Activated CD8-positive, alpha-beta T cell treated with anti-CD3 and anti-CD28 coated beads for 36 hours (primary cell): ENCODE measurements at places on chromosomes 3 and 15. TPM values are rescaled to one million over a fixed set of nuclear protein-coding genes. Genes with fewer than 3 reads are reported as not detected.

GRCh38 chr3:20340324-20340928 is 154.4 kb upstream of the SGO1 start:
- peak; percentile 83 for DNase-seq

GRCh38 chr3:185995352-185995751 is 57.5 kb upstream of the TRA2B start:
- no peak for DNase-seq

DNA sequence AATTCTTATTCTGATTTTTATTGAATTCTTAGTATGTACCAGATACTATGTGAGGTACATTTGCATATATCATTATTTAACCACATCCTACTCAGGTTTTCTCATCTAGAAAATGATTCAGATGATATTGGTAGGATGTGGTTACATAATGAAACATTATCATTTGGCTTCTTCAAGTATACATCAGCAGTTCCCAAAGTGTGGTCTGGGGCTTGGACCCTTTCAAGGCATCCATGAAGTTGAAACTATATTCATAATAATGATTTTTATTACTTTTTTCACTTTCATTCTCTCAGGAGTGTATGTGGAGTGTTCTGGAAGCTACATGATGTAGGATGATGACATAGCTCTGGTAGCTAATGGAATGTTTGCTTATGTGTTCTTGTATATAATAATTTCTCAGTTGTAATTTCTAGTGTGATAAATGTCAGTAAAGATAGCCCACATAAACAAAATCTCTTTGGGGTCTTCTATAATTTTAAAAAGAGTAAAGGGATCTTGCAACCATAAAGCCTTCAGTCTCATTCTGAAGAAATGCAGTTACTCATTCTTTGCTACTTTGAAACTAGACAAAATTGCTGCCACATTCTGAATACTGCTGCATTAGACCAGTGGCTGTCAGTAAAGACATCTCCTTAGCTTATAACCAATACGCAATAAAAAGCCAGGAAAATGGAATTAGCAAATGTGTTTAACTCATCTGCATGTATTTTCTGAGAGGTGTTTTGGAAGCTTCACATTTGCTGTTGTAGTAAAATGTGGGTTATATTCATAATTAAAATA is 95.8 kb downstream of the PPARG start:
- peak; percentile 42 for DNase-seq

SERPINI2 gene
- not detected for total RNA-seq

- DNase-seq: no peak
These were observed 28.4 kb upstream of the CHST2 start for GRCh38 chr3:143090976-143091837.

GRCh38 chr3:104402902-104403301 is 963.8 kb upstream of the ALCAM start:
- no peak for DNase-seq

GHSR gene
- not detected for total RNA-seq

GRCh38 chr15:32898414-32898813 is 180.6 kb downstream of the GREM1 start:
- no peak for DNase-seq

NDUFB5 gene
- 110 TPM for total RNA-seq

GRCh38 chr3:51916418-51916817 is 13.3 kb upstream of the IQCF1 start:
- no peak for DNase-seq

DNA sequence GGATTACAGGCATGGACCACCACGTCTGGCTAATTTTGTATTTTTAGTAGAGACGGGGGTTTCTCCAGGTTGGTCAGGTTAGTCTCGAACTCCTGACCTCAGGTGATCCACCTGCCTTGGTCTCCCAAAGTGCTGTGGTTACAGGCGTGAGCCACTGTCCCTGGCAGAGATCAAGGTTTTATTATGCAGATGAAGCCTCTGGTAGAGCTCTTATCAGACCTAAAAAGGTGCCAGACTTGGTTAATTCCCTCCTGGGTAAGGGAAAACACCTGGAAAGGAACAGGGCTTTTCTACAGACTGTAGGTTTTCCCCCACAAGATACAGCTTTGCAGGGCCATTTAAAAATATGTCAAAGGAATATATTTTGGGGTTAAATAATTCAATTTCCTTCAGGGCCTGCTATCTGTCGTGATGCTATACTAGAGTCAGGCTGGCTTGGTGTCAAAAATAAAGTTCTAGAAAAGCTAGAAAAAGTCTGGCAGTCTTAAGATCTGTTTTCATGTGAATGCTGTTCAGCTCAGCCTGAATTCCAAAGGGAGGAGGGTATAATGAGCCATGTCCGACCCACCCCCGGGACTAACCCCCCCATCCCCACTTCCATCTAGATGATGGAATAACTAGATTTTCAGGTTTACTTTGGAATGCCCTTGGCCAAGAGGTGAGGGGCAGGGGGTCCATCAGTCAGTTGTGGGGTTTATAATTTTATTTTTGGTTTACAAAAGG is 1.9 kb upstream of the BLOC1S6 start:
- DNase-seq: no peak

GRCh38 chr3:46541835-46542234 is 24.3 kb downstream of the LRRC2 start:
- DNase-seq: no peak

- no peak for DNase-seq
These were observed 151.4 kb downstream of the RPLP1 start for GRCh38 chr15:69604072-69604411.

HIGD1A gene
- total RNA-seq: 58.4 TPM

DNA sequence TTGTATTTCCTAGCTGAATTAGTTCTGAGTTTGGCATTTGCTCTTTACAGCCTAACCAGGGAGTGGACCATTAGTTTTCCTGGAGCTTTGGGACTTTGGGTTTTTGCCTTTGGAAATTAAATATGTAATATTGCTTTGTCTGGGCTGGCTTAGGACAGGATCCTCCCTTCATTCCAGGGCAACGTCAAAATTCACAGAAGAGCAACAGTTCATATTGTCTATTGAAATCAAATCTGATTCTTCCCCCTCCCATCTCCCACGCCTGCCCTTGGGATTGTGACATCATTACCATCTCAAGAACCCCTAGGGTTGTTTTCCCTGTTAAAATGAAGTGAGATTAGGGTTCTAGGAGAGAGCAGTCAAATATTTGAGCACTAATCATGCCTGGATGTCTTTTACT is 194.1 kb downstream of the ROBO2 start:
- no peak for DNase-seq

GRCh38 chr3:120438665-120439370 is 12.0 kb downstream of the FSTL1 start:
- DNase-seq: no peak

DNA sequence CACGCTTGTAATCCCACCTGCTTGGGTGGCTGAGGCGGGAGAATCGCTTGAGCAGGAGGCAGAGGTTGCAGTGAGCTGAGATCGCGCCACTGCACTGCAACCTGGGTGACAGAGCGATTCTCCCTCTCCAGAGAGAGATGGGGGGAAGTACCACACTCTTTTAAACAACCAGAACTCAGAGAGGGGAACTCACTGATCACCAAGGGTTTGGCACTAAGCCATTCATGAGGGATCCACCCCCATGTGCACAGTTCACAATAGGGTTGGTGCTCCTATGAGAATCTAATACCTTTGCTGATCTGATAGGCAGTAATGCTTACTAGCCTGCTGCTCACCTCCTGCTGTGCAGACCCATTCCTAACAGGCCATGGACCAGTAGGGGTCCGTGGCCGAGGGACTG is 51.6 kb downstream of the QTRT2 start:
- no peak for DNase-seq

TP53BP1 gene
- total RNA-seq: 20.6 TPM

TAGLN3 gene
- total RNA-seq: 0.89 TPM

PPCDC gene
- 25.7 TPM for total RNA-seq

- no peak for DNase-seq
These were observed 1126.7 kb downstream of the TUSC7 start for GRCh38 chr3:117836296-117836695.

GRCh38 chr15:91694131-91694830 is 159.2 kb upstream of the SLCO3A1 start:
- no peak for DNase-seq

HES1 gene
- not detected for total RNA-seq

CATSPER2 gene
- total RNA-seq: 6.6 TPM

- DNase-seq: no peak
These were observed 24.1 kb downstream of the ZNF592 start for GRCh38 chr15:84772467-84772866.

DNA sequence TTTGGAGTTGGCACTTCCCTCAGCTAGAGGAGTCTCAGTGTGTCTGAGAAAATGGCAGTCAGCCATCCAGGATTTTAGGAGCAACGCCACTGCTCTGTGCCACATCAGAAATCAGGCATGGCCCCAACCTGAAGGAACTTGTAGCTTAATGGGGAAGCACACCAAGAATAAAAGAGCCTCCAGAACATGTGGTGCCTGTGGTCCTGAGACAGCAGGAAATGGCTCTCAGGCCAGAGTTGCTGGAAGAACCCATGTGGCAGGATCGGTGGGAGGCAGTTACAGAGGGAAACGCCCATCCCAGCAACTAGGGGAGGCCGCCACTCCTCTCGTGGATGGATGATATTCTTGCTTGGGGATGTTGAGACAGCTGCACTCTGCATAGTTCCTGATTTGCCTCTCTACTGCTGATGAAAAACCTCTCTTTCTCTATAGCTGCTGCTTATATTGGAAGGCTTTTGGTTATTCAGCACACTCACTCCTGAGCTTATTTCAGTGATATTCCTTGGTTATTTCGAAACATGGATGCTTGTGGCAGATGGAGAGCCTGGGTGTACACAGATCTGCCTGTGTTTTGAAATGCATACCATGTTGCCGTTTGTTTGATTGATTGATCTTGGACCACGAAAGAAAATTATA is 52.4 kb downstream of the KLHL25 start:
- DNase-seq: no peak

ACP3 gene
- not detected for total RNA-seq

RNU5B-1 gene
- not detected for total RNA-seq

DNA sequence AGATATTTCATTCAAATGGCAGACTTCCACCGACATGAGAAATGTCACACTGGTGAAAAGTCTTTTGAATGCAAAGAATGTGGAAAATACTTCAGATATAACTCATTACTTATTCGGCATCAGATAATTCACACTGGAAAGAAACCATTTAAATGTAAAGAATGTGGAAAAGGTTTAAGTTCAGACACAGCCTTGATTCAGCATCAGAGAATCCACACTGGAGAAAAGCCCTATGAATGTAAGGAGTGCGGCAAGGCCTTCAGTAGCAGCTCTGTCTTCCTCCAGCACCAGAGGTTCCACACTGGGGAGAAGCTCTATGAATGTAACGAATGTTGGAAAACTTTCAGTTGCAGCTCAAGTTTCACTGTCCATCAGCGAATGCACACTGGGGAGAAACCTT is 8.6 kb upstream of the ZNF621 start:
- no peak for DNase-seq

DNA sequence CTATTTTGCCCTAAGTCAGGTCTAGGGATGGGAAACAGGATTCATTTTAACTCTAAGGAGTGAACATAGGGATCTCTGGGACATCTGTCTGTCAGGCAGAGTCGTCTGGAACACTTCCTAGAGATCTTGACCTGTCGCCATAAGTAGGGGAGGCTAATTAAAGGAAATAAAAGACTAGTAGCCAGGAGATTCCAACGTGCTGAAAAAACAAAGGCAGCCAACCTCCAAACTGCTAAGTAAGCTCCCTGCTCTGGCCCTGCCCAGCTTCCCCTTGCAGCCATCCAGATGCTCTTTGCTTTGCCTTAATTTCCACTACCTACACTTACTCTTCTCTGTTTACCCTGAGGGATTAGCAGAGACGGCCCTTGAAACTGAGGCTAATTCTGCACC is 18.4 kb upstream of the TSEN2 start:
- no peak for DNase-seq

SOX14 gene
- total RNA-seq: not detected
